ENCODE measurements at places on chromosomes 3 and 15.
A peak's percentile ranks its signal among the peaks of the same experiment; 100 is the strongest.

- no peak for DNase-seq
Observed at GRCh38 chr3:154236331-154236730, 88.0 kb downstream of the DHX36 start.

DNA sequence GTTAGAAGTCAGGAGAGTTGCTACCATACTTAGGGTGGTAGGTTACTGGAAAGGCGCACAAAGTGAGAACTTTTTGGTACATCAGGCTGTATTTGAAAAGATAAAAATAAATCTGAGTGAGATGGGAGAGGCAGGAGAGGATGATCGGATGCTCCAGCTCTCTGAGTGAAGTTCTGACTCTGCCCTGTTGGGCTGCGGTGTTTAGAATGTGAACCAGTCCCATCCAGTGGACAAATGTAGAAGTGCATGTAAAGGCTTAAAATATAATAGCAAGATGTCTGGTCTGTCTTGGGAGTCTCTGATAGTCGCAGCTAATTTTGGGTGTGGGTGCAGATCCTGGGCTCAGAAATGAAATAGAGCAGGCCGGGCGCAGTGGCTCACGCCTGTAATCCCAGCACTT lies 30.4 kb downstream of the ACKR2 start:
- DNase-seq = peak; percentile 18

DNA sequence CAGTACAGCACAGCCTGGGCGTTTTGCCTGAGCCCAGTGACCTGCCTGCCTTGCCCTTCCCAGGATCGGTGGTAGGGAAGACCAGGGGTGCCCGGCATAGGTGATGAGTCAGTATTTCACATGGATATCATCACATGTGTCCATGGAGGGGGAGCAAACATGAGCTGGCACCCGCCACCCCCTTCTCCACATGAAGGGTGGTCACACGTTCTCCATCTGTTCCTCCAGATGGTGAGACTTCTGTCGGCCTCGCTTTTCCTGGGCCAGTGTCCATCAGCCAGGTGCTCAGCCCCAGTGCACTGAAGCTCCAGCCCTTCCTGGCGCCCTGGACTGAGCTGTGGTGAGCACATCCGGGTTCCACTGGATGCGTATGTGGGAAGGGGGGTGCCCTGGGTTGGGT lies 208.4 kb downstream of the UBE3A start:
- no peak for DNase-seq

DNA sequence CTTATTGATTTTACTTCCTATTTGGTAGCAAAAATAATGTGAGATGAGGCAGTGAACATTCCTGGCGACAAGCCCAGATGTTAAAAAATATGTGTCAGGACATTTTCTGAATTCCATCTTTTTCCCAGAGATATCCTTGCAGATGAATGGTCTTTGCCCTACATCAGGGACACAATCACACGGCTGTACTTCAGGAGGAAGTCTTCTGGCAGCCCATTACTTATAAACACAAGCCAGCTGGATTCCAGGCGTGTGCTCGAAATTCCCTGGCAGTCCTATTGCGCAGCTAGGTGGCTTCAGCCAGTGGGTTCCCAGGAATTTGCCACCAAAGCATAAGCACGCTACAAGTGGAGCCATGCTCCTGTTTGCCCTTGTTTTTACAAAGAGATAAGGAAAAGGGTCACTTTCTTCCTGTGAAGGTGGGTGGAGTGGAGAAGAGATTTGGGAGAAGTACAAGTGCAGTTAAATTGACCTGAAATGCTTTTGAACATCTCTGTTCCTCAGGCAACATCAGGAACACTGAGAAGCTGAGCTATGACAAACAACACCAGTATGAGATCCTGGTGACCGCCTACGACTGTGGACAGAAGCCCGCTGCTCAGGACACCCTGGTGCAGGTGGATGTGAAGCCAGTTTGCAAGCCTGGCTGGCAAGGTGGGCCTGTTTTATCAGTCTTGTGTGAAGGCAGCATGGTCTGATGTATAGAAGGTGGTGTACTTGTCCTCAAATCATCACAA lies 257.1 kb upstream of the TRIM42 start:
- no peak for DNase-seq

DNA sequence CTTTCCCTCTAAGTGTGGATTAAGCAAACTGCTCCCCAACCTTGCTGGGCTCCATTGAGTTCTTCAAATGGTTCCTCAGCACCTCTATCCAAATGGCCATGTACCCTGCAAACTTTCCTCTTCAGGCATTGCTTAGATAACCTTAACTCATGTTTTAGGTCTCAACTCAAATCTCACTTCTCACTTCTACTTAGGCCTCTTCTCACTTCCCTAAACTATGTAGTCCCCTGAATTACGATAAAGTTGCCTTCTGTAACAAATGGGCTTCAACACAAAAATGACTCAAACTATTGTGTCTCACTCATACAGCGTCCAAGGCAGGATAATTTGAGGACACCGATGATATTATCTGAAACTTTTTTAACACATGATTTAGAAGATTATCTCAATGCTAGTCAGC lies 62.4 kb upstream of the STAC start:
- no peak for DNase-seq

DNA sequence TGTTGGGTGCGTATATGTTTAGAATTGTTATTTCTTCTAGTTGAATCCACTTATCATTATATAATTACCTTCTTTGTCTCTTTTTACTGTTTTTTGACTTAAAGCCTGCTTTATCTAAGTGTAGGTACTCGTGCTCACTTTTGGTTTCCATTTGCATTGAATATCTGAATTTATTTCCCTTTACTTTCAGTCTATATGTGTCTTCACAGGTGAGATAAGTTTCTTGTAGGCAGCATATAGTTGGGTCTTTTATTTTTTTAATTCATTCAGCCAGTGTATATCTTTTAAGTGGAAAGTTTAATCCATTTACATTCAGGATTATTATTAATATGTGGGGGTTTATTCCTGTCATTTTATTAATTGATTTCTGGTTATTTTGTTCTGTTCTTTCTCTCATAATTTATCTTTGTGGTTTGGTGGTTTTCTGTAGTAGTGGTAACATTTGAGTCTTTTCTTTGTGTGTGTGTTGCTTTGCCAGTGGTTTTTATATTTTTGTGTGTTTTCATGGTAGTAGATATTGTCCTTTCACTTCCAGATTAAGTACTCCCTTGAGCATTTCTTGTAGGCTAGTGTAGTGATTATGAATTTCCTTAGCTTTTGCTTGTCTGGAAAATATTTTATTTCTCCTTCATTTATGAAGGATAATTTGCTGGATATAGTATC lies 27.3 kb downstream of the STT3B start:
- DNase-seq = no peak

DNA sequence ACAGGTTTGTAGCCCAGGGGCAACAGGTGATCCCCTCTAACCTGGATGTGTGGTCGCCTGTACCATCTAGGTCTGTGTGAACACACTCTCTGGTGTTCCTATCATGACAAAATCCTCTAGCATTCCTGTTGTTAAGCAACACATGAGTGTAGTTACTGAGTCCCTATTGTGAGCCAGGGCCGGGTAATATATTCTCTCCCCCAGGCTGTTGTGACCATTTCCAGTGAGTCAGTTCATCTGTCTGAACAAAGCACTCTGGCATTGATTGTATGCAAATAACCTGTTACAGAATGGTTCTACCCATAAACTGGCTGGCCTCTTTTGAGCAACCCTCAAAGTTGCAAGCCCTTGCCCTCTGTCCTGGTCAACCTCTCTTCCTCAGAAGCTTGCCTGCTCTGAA lies 2.6 kb upstream of the FLNB start:
- DNase-seq = no peak

- no peak for DNase-seq
Observed at GRCh38 chr3:154431043-154431442, 1.1 kb upstream of the GPR149 start.

DNA sequence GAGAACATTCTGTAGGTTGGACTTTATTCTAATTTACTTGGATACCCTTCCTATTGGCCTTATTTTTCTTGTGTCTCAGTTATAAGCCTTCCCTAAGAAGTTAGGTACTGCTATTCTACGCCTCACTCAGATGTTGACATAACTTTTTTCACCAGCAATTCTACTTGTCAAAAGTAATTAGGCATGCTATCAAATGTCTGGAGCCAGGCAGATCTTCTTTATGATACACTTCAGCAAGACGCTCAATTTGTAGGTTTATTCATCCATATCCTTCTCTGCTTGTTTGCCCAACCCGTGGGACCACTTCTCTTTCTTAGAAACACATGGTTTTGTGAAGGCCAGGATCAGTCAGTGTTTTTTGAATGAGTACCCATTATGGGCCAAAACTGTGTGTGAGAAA lies 36.2 kb upstream of the COL8A1 start:
- no peak for DNase-seq

DNA sequence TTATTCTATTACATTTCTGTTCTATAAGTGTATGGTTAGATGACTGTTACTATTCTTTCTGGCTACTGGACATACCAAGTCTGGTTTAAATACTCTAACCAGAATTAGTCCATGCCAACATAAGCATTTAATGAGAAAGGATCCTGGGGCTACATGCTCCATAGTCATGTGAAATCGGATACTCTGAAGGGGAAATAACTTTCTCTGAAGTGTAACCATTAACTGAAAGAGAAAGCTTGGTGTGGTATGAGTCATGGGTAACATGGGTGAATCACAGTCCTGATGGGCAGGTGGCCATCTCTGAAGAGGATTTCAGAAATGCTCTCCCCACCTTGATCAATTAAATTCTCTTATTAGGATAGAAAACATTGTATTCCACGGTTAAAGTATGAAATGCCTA lies 69.4 kb downstream of the FHIT start:
- no peak for DNase-seq

GRCh38 chr15:91649831-91650321 lies 203.6 kb upstream of the SLCO3A1 start:
- DNase-seq = no peak

DNA sequence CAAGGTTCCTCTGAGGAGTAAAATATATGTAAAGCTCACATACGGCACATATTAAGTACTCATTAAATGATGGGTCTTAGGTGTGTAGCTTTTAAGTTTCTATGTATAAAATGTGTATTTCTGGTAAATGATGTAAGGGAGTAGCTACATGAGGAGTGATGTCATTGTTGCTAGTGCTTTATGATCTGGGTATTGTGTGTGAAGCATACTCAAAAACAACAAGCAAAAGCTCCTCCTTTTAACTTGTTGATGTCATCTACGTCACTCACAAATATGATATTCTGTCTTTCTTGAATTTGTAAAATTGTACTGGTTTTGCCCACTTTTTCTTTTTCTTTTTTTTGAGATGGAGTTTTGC lies 1.4 kb upstream of the HERC1 start:
- no peak for DNase-seq

- no peak for DNase-seq
Observed at GRCh38 chr3:177441813-177442646, 244.7 kb upstream of the TBL1XR1 start.

DNA sequence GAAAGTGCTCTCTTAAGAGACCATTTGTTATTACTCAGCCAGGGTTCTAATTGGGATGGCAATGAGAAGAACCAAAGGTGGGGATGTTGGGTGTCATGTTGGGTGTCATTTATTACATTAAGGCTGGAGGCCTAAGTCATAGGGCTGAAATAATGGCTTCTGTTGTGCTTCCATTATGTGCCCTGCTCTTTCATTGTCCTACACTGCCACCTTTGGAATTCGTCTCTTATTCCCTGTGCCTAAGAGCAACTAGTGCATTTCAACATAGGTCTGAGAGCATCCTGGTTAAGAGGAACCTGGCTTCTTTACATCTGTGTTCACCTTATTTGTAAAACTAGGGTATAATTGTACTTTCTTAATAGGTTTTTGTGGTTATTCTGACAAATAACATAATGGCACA lies 32.2 kb downstream of the RIOX2 start:
- DNase-seq = no peak

GRCh38 chr15:89531796-89532537 lies 35.6 kb upstream of the RHCG start:
- no peak for DNase-seq

DNA sequence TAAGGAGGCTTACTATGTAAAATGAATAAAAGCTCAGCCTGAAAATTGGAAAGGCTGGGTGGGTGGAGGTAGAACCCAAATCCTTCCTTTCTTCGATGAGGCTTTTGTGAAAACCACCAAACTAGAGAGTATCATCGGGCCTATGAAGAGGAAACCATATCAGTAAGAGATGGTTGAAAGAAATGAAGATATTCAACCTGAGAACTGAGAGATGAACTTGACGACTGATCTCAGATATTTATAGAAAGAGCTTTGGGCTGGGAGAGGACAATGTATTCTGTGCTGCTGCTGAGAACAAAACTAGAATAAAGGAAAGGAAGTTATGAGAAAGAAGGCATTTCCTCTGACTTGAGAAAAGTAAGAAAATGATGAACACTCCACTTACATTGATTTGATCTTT lies 236.6 kb downstream of the KCNH8 start:
- no peak for DNase-seq

GRCh38 chr3:46895204-46895660 lies 17.7 kb downstream of the PTH1R start:
- DNase-seq = no peak

DNA sequence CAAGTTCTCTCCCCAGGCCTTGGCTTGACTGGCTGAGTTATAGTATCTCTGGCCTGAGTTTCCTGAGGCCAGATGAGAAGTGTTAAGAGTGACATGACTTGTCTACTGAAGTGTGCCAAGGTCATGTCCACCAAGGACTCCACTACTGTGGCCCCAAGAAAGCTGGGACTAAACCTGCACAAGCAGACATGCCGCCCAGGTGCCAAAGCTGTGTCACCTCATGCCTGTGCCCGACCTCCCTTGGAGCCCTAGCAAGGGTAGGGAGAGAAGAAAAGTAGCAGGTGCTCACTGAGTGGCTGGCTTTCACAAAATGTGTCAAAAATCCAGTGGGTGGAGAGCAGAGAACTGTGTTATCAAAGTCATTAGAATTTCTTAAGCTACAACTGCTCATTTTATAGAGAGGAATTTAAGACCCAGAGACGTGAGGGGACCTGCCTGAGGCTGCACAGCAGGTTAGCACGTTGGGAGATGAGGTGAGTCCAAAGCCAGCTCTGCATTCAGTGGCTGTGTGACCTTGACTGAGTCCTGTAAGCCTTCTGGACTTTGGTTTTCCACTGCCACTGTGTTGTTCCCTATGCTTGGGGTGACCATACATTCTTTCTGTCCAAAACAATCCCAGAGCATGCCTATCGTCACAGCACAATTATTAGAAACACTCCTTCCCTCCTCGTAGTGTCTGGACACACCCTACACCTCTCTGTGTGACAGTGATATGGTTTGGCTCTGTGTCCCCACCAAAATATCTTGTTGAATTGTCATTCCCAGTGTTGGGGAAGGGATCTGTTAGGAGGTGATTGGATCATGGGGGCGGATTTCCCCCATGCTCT lies 5.0 kb upstream of the LYSMD4 start:
- no peak for DNase-seq

- peak; percentile 67 for DNase-seq
Observed at GRCh38 chr3:139301654-139302053, 42.2 kb upstream of the MRPS22 start.

GRCh38 chr3:23885210-23885609 lies 31.6 kb downstream of the NKIRAS1 start:
- DNase-seq = no peak

- no peak for DNase-seq
Observed at GRCh38 chr3:194928831-194929577, 243.3 kb downstream of the FAM43A start.

DNA sequence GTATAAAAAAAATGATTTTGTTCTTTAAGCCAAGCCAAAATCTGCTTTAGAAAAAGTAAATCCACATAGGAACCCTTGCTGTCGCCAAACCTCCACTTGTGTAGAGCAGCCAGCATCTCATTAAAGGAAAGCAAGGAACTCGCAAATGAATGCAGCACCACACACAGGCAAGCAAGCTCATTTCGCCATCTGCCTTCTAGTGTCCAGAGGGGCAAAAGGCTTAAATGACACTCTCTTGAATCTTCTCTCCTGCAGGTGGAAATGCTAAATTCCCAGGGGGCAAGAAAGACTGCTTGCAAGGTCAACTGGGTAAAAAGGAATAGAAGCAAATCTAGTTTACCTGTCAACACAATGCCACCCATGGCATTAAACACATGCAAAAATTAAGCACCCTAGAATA lies 2.4 kb downstream of the MB21D2 start:
- DNase-seq = peak; percentile 38
